ENCODE measurements at places on chromosomes 12 and 14.

DNA sequence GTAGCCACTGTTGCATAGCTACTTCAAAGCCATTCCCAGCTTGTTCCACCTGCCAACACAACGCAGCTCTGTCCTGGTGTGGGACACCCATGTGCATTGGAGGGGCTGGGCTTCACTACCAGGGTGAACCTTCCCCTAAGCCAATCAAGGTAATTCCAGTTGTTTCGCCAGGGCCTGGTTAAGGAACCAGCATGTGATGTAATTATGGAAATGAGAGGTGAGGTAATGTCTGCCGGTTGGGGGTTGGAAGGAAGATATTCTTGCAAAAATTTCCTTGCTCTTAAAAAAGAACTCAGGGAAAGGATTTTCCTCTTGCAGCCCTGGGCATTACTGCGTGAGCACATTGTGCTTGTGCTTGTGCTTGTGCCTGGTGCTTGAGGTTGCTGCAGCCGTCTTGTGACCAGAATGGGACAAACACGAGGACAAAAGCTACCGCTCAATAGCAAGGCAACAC, 14.9 kb downstream of the TUBA1C start:
- DNase-seq: no peak

GRCh38 chr14:20306079-20306423, 300 bp upstream of the TTC5 start:
- DNase-seq: no peak

DNA sequence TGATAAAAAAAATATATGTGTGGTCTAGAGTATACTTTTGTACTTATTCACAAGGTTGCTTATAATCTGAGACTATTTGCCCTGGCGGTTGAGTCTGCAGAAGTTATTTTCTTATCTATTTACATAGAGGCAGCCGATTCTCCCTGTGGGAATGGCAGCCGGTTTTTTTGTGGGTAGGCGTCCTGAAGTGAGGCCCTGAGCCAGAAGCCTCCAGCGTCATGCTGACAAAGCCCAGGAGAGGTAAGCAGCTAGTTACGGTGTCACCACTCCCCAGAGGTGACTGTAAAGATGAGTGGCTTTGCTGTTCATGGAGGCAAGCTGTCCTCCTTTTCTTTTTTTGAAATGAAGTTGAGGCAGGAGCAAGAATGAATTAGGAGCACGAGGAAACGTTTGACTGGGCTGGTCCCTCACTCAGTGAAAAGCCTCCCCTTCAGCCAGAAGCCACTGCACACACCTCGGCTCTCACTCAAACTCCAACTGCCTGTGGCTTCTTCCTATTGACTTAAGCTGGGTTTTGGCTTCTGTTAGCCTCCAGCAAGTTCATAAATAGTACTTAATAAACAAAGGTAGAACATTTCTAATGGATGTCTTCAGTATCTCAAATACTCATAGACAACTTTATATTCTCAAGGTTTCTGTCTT, 21.5 kb downstream of the PAX9 start:
- DNase-seq: no peak

DNA sequence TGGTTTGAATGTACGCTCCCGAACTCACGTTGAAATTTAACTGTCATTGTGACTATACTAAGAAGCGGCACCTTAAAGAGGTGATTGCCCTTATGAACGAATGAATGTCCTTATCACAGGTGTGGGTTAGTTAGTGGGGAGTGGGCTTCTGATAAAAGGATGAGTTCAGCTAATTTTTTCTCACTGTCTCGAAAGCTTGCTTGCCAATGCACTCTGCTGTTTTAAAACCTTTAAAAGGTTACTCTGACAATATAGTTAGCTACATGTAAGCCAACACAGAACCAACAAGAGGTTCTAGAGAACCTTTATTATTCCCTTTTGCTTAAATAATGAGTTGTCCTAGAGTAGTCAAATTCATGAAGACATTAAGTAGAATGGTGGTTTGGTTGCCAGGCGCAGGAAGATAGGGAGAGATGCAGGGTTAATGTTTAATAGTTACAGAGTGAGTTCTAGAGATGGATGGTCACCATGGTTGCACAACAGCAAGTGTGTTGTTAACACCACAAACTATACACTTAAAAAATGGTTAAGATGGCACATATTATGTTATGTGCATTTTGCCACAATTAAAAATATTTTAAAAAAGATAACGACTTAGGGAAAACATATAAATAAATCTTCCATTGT, 26.3 kb downstream of the RTN1 start:
- DNase-seq: no peak

DNA sequence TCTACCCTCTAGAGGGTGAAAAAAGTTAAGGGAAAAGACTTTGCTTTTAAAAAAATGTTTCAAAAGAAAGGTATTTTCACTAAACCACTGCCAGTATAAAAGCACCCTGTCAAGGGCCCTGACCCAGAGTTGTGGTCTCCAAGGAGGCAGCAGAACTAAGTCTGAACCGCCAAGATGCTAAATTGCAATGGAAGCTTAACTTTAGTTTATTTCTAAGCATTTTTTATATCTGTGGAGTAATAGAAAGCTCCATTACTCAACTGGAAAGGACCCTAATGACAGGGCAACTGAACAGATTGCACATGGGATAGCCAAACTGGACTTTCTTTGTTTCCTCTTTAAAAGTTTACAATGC, 379.8 kb downstream of the NAV3 start:
- no peak for DNase-seq

DNA sequence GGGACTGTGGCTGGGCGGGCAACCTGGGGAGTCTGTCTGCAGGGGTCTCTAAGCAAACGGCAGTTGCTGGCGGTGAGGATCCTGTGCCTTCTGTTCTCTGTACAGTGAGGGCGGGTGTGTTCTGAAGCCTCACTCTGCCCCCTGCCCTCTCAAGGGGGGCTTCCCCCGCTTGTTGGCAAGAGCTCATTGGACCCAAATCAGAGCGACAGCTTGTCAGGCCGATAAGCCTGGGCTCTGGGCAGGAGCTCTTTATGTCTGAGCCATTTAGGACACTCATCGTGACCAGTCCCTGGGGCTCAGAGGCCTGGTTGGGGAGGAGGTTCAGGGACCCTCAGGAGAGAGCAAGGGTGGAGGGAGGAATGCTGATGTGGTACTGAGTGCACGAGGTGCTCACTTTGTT, 136.0 kb downstream of the TSPAN9 start:
- peak; percentile 96 for DNase-seq

- no peak for DNase-seq
Measured at GRCh38 chr12:7642876-7643309, 22.8 kb downstream of the APOBEC1 start.

GRCh38 chr14:101915871-101916815, 48.2 kb upstream of the DYNC1H1 start:
- no peak for DNase-seq

GRCh38 chr12:52443966-52444365, 8.0 kb downstream of the KRT6B start:
- DNase-seq: no peak

GRCh38 chr14:68816943-68817430, 24.1 kb upstream of the ZFP36L1 start:
- no peak for DNase-seq

GRCh38 chr14:20197459-20197858, 6.8 kb downstream of the OR11G2 start:
- no peak for DNase-seq

DNA sequence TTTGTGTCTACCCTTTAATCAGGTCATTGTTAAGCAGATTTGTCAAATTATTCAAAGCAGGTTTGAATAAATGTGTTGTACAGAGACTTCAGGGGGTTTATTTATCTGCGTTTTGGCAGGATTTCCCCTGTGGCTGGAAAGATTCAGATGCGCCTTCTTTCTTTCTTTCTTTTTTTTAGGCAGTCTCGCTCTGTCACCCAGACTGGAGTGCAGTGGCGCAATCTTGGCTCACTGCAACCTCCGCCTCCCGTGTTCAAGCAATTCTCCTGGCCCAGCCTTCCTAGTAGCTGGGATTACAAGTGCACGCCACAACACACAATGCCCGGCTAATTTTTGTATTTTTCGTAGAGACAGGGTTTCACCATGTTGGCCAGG, 6.3 kb upstream of the NANOGNB start:
- DNase-seq: no peak

GRCh38 chr12:108565976-108566375, 3.6 kb downstream of the ISCU start:
- peak; percentile 80 for DNase-seq

- DNase-seq: no peak
Measured at GRCh38 chr12:51827925-51828818, 20.3 kb downstream of the FIGNL2 start.

GRCh38 chr14:69423279-69423678, 24.8 kb downstream of the SLC39A9 start:
- no peak for DNase-seq
